ENCODE measurements at places on chromosomes 6 and 20.
A peak's percentile ranks its signal among the peaks of the same experiment; 100 is the strongest.

DNA sequence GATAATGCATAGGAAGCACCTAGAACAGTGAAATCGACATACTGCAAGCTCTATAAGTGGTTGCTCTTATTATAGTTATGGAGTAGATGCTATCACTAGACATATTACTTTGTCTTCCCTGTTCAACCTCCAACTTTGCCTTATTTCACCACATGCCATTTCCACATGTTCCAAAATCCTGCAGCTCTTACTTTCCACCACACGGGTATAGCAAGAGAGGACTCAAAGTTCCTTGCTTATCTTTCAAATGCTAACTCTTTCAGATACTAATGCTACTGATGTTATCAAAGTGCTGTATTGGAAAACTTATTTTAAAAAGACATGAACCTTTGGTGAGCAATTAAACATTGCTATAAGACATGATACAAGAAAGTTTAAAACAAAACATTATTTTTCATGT lies 1130.1 kb downstream of the HACE1 start:
- DNase-seq: no peak

GRCh38 chr6:79168695-79168980 lies 65.8 kb downstream of the HMGN3 start:
- no peak for DNase-seq

- no peak for DNase-seq
Measured at GRCh38 chr6:107533415-107534059, 43.6 kb downstream of the SOBP start.

DNA sequence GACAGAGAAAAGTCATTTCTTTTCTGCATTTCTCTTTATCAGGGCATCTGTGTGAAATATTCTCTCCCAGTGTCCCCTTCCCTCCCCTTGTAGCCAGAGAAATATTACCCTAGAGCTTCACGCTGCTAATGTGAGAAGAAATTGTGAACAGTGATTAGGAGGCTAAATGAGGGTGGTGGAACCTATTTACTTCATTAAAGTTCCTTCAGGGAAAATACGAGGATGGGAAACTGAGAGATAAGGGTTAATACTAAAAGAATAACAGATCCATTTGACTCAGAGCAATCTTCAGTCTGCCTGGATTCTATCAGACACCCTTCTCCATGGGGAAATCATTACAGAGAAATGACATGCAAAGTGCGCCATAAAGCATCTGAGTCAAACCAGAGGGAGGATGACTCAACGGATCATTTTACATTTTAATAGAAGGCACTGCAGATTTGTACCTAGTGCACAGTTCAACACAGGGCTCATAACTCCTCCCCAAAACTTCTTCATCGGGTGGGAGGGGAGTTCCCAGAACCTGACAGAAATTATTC lies 131.3 kb downstream of the GJA10 start:
- peak; percentile 11 for DNase-seq

GRCh38 chr6:24930431-24930871 lies 5.3 kb downstream of the RIPOR2 start:
- no peak for DNase-seq

Data from activated CD4-positive, CD25-positive, alpha-beta regulatory T cell treated with anti-CD3 and anti-CD28 coated beads, Interleukin-2, amount 50 U/mL, for 16 hours (primary cell).